ENCODE measurements at places on chromosomes 7 and 10.

GRCh38 chr7:108311446-108312168, 144.6 kb downstream of the NRCAM start:
- no peak for DNase-seq

DNA sequence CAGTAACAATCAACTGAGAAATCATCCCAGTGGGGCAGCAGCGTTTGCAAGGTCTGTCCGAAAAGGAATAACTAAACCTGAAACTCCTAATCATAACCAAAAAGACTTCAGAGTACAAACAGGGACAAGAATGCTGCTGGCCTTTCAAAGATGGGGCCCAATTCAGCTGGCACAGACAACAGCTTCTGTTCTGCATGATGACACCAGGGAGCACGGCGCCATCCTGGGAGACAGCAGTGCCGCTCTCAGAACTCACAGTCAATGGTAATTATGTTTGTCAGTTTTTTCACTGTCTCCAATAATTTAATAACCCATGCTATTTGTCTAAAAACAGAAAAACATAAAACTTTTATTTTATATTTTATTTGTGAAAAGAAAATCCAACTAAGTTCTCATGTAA, 90.0 kb downstream of the LARP4B start:
- DNase-seq: no peak

- no peak for DNase-seq
Observed at GRCh38 chr10:48791267-48791928, 106.7 kb downstream of the WDFY4 start.

- DNase-seq: no peak
Observed at GRCh38 chr10:29112827-29113615, 175.8 kb upstream of the LYZL1 start.

GRCh38 chr7:44153948-44154335, 12.8 kb upstream of the MYL7 start:
- no peak for DNase-seq

DNA sequence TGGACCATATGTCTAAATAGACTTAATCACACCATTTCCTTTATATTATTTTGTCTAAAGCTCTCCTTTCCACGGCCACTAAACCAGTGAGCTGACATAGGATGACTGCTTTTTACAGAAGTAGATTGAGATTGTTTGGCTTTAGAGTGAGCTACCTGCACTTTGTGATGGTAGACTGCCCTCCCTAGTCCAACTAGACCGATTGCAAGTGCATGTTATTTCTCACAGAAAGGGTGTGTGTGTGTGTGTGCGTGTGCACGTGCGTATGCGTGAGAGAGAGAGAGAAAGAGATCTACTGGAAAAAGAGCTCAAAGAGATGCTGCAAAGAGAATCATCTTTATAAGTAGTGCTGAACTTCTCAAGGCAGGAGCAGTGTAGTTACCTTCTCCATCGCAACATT, 60.7 kb downstream of the VCL start:
- DNase-seq: no peak

GRCh38 chr10:48454302-48455054, 148.0 kb downstream of the MAPK8 start:
- DNase-seq: no peak

GRCh38 chr7:69898189-69898588, 299.9 kb downstream of the AUTS2 start:
- no peak for DNase-seq

DNA sequence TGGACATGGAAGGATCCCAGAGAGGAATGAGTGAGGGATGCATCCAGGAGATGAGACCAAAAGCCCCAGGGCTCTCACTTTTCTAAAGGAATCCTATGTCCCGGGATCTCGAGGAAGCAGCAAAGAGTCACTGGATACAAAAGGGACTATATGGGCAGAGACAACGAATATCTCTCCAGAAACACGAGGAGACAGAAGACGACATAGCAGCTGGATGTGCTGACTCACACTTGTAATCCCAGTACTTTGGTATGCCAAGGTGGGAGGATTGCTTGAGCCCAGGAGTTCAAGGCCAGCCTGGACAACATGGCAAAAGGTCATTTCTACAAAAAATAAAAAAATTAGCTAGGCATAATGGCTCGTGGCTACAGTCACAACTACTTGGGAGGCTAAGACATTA, 24.7 kb upstream of the MSMB start:
- no peak for DNase-seq

- no peak for DNase-seq
Observed at GRCh38 chr7:36564489-36564888, 159.8 kb downstream of the AOAH start.

DNA sequence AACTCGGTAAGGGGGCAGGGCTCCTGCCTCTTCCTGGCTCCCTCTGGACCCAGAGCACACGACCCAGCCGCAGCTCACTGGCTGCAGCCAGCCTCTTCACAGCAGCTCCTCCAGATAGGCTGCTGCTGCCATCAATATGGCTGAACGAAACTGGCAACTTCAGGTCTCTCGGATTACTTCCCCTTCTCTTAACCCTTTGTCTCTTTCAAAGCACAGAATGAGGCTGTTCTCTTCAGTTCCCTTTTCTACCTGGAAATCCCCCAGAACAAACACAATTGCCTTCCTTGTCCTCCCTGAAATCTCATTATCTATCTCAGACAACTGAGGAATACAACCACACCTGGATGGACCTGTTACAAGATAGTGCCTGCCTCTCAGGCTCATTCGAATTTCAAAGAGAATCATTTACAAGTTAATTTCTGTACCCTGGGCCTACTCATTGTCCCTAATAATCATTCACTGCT, 193.4 kb upstream of the MBL2 start:
- DNase-seq: no peak

GRCh38 chr10:97651773-97652172, 11.3 kb downstream of the PI4K2A start:
- DNase-seq: no peak

- no peak for DNase-seq
Observed at GRCh38 chr7:44769376-44769775, 20.7 kb downstream of the ZMIZ2 start.

GRCh38 chr10:15189133-15189885, 20.8 kb upstream of the NMT2 start:
- no peak for DNase-seq

DNA sequence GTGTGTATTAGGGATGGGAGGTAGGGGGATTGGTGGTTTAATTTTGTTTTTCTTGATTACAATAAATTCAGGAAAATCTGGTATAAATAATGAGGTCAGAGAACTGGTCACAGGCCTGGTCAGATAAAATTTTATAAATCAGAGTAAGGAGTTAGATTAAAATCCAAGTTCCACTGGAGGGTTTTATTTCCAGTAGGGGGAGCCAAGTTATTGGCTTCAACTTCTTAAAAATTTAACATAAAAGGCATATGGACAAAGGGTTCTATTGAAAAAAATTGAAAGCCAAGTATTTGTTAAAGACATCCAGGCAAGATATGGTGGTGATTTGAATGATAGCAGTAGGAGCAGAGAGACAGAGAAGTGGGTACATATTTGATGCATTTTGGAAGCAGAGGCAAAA, 763.3 kb downstream of the SORCS1 start:
- no peak for DNase-seq

DNA sequence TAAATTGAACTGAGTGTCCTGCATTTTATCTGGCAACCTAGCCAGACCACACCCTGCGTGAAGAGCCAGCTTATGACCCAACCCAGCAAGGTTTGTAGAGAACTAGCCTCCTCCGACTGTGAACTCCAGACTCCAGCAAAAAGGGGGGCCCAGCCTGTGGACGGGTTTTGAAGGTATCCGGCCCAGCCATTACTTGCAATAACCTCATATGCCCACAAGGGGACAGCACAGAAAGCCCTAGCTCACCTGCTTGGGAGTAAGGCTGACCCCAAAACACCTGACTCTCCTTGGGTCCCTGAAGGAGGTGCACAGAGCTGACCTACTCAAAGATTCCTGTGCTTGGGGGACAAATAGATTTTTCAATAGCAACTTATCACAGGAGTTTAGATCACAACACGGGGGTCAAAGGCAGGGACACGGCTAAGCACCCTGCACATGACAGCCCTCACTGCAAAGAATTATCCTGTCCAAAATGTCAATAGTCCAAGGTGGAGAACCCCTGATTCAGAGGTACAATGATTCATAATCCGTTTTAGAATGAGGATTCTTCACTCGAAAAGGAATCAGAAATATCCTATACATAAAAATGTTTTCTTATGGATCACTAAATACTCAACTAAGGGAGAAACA, 4.6 kb downstream of the TRPV6 start:
- peak; percentile 6 for DNase-seq

DNA sequence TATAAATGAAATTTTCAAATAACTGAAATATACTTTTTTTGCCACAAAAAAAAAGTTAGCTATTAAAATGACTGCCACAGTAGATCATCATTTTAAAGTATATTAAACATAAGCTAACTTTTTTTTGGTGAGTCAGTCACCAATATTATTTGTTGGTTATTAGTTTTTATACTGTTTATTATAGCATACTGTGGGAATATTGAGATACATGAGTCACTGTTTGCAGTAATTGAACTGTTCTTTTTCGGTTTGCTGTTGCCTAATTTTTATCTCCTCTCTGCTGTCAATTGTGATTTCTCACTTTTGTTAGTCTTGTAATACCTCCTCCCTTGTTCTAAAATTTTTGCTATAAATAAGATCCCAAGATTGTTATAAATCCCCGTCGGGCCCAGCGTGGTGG, 45.7 kb downstream of the BTAF1 start:
- no peak for DNase-seq

DNA sequence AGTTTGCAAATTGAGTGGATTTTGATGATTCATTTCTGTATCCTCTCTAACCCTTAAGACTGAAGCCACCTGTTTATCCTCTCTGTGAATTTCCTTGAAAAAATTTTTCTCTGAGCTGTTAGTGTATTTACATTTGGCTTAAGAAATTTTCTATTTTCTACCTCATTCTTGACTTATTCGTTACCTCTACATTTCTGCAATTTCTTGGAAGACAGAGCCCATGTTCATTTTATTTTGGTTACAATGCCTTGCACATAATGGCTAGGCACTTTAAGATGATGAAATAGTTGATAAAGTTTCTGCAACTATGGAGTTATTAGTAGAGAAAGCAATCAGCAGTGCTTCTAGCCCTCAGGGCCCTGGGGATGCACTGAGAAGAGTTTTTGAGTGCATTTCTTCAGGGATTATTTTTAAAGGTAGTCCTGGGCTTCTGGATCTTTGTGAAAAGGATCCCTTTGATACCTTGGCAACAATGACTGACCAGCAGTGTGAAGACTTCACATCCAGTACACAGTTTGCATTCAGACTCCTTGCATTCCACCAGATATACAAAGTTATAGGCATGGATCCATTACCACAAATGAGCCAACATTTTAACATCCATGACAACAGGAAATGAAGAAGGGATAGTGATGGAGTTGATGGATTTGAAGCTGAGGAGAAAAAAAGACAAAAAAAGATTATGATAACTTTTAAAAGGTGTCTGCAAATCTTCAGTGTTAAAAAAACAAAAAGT, 68.2 kb downstream of the CH25H start:
- no peak for DNase-seq

DNA sequence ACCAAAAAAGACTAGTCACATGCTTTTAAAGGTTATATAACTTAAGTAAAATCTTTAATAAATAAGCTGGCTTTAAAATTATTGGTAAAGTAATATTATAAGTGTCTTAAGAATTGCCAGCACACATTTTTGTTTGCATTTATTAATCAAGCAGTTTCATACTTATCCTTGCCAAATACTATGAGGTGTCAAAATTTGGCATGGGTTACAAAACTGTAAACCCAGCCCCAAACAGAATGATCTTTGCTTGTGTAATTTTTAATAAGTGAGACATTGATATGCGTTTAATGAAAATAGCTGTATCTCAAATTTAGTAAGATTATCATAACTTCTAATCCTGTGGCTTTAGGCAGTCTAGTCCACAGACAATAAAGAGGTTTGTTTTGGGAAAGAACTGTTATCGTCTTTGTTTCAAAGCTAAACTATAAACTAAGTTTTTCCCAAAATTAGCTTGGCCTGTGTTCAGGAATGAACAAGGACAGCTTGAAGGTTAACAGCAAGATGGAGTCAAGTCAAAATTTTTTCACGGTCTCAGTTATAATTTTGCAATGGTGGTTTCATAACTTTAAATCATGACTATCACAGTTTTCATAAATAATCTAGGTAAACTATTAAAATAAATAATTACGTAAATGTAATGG, 72.8 kb downstream of the ST8SIA6 start:
- DNase-seq: no peak

DNA sequence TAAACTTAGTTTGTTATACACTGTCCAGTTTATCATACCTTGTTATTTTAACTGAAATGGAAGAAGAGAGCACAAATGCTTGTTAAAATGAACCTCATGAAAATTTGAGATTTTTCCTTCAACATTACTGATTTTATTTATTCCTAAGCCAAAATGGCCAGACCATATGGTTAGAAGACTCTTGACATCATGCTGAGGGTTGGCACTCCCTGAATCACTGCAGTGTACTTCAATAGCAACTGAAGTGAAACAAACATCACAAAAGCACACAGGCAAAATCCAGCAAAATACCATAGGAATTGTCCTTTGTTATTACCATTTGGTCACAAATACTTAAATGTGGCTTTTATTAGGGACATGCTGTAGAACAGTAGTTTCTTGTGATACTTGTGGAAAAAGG, 347.8 kb downstream of the NXPH1 start:
- no peak for DNase-seq

DNA sequence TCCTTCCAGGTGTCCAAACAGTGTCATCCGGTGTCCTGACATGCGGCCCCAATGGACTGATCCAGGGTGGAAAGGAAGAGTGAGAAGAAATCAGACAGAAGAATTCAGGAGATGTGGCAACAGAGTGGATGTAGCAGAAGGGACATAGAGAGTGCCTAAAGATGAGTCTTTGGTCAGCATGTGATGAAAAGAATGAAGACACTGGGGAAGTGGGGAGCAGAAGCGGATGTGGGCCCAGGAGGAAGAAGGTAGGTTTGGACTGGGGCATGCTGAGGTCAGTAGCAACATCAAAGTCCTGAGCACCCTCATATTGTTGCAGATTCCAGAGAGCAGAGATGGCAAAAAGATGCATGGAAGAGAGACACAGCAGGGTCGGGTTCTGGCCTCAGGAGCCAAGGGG, 71.8 kb upstream of the STEAP1B start:
- DNase-seq: no peak

DNA sequence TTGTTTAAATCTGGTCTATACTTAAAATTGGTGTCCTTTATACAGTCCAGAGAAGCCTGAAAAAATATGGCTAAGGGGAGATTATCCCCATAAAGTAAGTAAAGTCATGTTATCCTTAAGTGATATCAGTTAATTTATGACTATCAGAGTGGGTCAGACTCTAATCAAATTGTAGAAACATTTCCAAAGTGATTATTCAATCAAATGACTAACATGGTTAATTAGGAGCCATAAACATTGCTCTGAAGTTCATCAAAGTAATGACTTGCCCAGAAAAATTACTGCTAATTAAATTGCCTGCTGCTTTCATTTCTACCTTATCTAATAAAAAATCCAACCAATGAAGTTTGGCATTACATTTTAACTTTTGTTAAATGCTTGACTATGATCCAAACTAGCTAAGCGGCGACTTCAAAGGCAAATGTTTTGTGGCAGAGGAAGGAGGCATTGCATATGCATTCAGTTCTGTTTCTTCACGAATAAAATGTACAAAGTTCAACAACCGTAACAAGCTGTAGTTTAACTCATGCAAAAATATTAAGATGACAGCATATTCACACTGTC, 76.7 kb downstream of the ETV1 start:
- DNase-seq: no peak

GRCh38 chr7:107394831-107395230, 75.0 kb upstream of the GPR22 start:
- DNase-seq: no peak

Measured in effector CD8-positive, alpha-beta T cell (primary cell).